Fibroblast of upper back skin (primary cell): ENCODE measurements at places on chromosomes 3 and 15.

DNA sequence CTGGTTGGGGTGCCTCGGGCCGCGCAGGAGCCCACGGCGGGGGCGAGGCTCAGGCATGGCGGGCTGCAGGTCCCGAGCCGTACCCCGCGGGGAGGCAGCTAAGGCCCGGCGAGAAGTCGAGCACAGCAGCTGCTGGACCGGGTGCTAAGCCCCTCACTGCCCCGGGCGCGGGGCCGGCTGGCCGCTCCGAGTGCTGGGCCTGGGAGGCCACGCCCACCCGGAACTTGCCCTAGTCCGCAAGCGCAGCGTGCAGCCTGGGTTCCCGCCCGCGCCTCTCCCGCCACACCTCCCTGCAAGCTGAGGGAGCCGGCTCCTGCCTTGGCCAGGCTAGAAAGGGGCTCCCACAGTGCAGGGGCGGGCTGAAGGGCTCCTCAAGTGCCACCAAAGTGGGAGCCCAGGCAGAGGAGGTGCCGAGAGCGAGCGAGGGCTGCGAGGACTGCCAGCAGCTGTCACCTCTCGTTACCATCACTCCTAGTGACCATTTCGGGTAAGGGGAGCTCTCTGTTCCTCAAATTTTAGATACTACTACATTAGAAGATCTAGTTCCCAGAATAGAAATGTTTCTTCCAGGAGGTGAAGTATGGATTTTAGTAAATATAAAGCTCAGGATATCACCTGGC is 417.0 kb upstream of the AGTR1 start:
- DNase-seq, result no peak

GRCh38 chr3:181253796-181254195 is 264.3 kb upstream of the DNAJC19 start:
- DNase-seq, result no peak

GRCh38 chr3:123036352-123037014 is 8.9 kb upstream of the SEMA5B start:
- DNase-seq, result peak; percentile 39

DNA sequence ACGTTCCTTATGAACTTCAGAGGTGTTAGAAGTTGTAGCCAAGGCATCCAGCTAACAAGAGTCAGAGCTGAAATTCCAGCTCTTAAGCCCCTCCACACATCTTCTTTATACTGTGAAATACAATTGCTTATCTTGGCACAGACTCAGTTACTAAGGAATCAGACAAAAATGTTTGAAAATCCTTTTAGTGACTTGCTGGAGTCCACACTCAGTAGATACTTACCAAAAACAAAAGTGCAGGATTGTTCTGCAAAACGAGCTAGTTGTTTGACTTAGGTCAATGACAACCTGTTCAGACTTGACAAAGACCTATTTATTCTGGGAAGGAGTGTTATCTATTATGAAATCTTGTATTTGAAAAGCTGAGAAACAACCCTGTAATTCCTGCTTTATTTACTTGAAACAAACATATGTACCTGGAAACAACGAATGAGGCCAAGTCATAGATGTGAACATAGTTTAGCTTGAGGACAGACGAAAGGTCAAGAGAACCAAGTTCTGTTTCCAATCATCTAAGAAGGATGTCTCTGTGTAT is 38.5 kb downstream of the B3GNT5 start:
- peak; percentile 73 for DNase-seq

DNA sequence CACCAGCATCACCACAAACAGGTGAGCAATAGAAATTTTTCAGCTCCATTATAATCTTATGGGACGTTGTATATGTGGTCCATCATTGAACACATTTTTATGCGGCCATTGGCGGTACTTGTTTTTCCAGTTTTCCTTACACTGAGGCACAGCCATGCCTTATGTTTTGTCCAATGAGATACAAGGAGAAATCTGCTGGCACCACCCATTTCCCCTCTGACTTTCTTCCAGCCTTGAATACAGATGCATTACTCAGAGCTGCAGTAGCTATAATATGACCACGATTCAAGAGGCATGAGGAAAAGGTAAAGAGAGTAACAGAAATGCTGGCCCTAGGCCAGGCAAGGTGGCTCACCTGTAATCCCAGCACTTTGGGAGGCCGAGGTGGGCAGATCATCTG is 9.0 kb upstream of the PIK3R4 start:
- no peak for DNase-seq

GRCh38 chr15:36191459-36191858 is 388.0 kb upstream of the CDIN1 start:
- DNase-seq, result no peak

DNA sequence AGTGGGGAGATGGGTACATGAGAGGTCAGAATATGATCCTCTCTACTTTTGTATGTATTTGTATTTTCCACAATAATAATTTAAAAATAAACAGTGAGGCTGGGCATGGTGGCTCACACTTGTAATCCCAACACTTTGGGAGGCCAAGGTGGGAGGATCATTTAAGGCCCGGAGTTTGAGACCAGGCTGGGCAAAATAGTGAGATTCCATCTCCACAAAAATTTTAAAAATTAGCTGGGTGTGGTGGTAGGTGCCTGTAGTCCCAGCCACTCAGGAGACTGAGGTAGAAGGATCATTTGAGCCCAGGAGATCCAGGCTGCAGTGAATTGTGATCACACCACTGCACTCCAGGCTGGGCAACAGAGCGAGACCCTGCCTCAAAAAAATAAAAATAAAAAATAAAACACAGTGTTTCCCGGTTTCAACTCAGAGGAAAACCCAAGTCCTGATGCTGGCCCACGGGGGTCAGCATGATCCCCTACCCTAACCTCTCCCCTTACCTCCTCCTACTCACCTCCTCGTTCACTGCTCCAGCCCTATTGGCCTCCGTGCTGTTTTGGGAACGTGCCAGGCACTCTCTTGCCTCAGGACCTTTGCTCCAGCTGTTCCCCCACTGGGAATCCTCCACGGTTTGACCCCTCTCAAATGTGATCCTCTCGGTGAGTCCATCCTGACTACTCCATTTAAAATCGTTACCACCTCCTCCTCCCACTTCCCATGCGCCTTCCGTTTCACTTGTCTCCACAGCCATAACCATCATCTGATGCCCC is 2.9 kb upstream of the KLHL40 start:
- DNase-seq, result no peak

- no peak for DNase-seq
Measured at GRCh38 chr3:197858133-197858532, 67.1 kb downstream of the LRCH3 start.

- no peak for DNase-seq
Measured at GRCh38 chr3:126396536-126396935, 1.8 kb downstream of the CFAP100 start.

- DNase-seq, result no peak
Measured at GRCh38 chr3:196611761-196612483, 27.6 kb upstream of the NRROS start.

DNA sequence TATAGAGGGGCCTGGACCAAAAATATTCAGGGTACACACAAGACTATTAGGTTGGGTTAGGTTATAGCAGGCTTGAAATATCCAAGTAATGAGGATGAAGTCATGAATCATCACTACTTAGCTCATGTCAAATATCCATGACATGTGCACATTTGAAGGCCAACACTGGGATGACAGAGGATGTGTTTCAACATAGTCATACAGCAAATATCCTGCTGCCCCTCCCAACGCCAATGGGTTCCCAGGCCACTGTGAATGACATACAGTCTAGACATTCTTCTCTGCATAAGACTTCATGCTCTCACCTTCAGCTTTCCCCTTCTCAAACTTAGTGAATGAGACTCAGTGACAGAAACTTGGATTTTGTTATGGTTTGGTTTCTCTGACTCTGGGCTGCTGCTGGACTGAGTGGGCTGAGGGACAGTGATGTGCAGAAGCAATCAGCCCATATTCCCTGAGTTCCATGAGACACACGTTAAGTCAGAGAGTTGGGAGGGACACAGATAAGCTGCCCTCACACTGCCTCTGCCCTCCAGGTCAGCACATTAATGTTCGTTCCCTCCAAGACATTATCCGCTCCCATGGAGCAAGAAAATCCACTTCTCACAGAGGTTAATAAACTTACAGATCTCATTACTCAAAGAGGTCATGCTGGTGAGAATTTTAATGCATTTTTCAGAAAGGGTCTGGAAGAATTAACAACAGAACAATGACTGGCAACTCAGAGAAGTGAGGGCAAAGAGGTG is 15.4 kb downstream of the HOMER2 start:
- DNase-seq, result peak; percentile 70

- peak; percentile 51 for DNase-seq
Measured at GRCh38 chr15:64092864-64093626, 593 bp downstream of the CIAO2A start.

DNA sequence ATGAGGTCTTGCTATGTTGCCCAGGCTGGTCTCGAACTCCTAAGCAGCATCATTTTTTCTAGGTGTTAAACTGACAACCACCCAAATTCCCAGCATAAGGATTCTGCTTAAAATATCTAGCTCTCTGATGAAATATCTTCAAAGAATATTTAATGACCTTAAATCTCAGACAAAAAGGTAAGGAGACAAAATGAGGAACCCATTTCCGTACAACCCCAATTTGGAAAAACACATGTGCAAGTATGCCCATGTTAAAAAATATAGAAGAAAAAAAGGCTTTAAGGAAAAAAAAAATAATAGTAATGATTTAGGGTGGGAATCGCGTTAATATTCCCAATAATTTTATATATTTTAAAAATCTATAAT is 1.4 kb upstream of the SACM1L start:
- no peak for DNase-seq

GRCh38 chr3:11335056-11335608 is 62.9 kb downstream of the ATG7 start:
- peak; percentile 83 for DNase-seq

GRCh38 chr15:66711862-66712261 is 9.8 kb downstream of the SMAD6 start:
- peak; percentile 31 for DNase-seq
